NCI-H526 (cell line): ENCODE measurements at places on chromosomes 3 and 15.

DNA sequence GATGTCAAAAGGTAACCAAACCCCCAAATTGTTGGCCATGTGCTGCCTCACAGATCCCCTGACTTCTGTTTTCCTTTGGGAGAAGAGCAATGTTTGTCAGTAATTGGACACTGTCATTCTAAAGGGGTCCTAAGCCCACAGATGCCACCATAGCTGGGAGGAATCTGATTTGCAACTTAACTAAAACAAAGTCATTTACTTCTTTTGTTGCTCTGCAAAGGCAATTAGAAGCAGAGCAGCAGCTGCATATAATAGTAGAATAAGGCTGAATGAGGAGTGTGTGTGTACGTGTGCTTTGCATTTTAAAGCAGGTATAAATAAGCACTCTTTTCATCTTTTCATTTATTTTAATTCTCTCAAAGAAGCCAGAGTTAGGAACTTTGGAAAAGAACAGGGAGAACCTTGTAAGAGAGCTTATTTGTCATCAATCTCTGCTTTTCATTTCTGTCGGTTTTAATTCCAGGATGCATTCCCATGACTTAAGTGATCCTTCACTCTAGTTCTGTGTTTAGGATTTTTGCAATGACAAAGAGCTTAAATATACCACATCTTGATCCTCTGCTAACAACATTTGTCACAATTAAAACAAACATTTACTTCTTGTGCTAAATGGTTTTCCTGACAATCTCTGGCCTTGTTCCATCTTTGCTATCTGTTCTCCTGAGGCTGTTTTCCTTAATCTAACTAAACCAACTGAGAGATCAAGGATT lies 530.2 kb upstream of the CBLB start:
- no peak for DNase-seq

GRCh38 chr3:48194446-48195071 lies 6.3 kb upstream of the CDC25A start:
- DNase-seq, result peak; percentile 79

DNA sequence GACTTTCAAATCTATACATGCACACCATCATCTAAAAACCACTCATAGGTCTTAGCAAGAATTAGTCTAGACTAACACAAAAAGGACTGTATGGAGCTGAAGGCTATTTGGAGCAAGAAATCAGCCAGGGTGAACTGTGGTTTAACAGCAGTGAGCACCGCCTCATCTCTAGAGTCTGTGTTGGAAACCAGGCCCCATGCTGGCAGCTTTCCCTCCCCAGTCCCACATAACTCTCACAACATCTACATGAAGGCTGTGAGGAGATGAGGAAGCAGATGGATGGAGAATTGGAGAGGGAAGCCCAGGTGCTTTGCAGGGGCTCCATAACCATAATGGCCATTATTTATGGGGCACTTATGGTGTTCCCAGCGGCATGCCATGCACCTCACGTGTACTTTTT lies 133.2 kb upstream of the TOPAZ1 start:
- no peak for DNase-seq

- no peak for DNase-seq
Observed at GRCh38 chr3:51727500-51727899, 20.6 kb downstream of the GRM2 start.

GRCh38 chr3:25339225-25339624 lies 88.8 kb upstream of the RARB start:
- DNase-seq, result no peak
